ENCODE measurements at places on chromosomes 6 and 20.

DNA sequence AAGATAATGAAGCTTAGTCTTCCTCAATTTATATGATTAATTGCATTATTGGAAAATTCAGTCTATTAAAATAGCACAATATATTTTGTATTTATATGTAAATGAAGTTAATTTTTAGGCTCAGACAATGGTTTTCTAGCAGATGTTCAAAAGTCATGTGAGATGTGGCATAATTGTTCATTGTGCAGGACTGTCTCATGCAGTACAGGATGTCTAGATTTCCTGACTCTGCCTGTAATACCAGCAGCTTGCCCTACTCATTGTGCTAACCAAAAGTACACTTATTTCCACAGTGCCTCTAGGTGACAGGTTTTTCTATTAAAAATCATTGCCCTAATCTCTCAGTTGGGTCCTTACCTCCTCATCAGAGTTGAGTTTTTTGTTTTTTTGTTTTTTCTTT, 12.4 kb downstream of the RALGAPB start:
- DNase-seq, result no peak

- no peak for DNase-seq
Measured at GRCh38 chr20:12318043-12318442, 400.4 kb downstream of the BTBD3 start.

DNA sequence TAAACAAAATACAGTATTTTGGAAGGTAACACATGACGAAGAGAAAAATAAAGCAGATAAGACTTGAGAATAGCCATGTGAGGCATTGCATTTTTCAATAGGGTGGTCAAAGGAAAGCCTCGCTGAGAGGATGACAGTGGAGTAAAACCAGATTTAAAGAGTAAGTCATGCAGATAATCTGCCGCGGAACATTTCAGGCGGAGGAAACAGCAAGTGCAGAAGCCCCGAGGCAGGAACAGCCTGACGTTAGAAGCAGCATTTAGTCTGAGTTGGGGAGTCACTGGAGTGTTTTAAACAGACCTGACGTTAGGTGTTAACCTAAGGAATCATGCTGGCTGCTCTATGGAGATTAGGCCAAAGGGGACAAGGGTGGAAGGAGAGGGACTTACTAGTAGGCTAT, 65.0 kb upstream of the VSTM2L start:
- no peak for DNase-seq

GRCh38 chr6:5968817-5969734, 37.6 kb downstream of the NRN1 start:
- no peak for DNase-seq

- no peak for DNase-seq
Measured at GRCh38 chr6:133610971-133611370, 277.9 kb upstream of the TCF21 start.

DNA sequence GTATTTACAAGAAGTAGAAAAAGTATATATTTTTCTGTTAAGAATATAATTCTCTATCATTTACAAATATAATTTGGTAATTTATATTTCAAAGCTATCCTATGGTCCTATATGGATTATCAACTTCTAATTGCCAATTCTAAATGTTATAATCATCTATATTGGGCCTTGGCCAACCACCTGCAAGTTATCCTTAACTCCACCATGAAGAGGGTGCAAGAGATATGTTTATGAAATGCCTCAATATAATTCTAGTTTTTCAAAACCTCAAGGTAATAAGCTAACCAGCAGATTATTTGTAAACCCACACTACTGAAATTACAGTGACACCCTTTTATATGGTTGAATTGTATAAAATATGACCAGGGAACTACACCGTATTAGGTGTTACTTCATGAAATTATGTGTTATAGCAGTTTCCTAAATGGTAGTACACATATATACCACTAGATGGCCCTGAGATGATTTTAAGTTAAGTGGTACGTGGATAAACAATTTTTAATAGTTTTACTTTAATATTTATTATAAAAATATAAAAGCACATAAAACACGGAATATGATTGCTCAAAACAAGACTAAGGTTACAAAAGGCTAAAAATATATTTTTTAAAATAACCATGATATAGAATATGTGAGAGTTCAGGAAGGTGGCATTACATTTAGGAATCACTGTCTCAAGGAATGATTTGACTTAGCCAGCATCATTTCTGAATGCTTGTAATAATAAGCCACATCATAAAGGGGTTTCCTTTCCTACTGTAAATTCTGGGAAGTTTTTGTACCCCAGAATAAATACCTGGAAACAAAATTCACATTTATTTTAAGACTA, 9.8 kb upstream of the PNISR start:
- DNase-seq, result no peak

All from NCI-H345 (cell line).